HFFc6 (cell line): ENCODE measurements at places on chromosomes 2 and 18.

DNA sequence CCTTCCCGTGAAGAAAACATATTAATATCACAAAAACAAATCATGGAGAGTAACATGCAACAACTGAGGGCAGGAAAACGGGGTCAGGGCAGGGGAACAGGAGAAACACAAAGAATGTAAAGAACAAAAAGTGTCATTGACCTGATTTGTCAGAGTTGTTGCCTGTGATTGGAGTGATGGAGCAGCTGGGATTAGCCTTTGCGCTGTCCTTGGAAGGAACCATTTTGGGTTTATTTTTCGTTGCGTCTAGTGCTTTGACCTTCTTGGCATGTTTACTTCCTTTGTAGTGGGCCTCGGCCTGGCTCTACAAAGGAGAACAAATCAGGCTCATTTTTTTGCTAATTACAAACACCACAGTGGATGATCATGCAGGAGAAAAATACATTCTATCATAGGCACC lies 218.5 kb upstream of the SESTD1 start:
- H3K4me1 ChIP-seq, result peaks cover 5% of the 10 kb centered on the region; the same call in 1 of the 2 replicates
- no peaks in the 10 kb centered on the region for H3K36me3 ChIP-seq
- no peaks in the 10 kb centered on the region for H3K27me3 ChIP-seq
- DNase-seq, result no peak
- no peak overlapping the region for H3K27ac ChIP-seq
- H3K4me3 ChIP-seq, result no peak overlapping the region

- peak overlapping the region; percentile 28 for H3K4me3 ChIP-seq
- H3K4me1 ChIP-seq, result peaks cover 45% of the 10 kb centered on the region
- DNase-seq, result no peak
Observed at GRCh38 chr2:25976983-25977741, 5.1 kb downstream of the KIF3C start.

- peak; percentile 92 for DNase-seq
- peak within 1 kb of the TSS; percentile 91 for H3K27ac ChIP-seq
- H3K36me3 ChIP-seq, result no peaks in the 10 kb centered on the region
- H3K4me3 ChIP-seq, result peak within 1 kb of the TSS; percentile 88
- H3K27me3 ChIP-seq, result no peaks in the 10 kb centered on the region; the same call in 1 of the 2 replicates
Observed at GRCh38 chr2:178072383-178073301, at the start of gene PDE11A. PDE11A (minus strand) TSS chr2:178072777; CDS start chr2:178072437, 340 bp downstream.

- no peaks in the 10 kb centered on the region for H3K36me3 ChIP-seq
- H3K27ac ChIP-seq, result no peak overlapping the region
- no peak overlapping the region for H3K4me3 ChIP-seq
- DNase-seq, result no peak
- peaks cover 14% of the 10 kb centered on the region for H3K27me3 ChIP-seq
Observed at GRCh38 chr2:236783417-236784020, 213.9 kb downstream of the ACKR3 start.

- no peak overlapping the region for H3K4me3 ChIP-seq
- H3K27me3 ChIP-seq, result peaks cover 35% of the 10 kb centered on the region
- no peaks in the 10 kb centered on the region for H3K36me3 ChIP-seq
Observed at GRCh38 chr18:74064510-74064909, 83.1 kb downstream of the FBXO15 start.

- no peaks in the 10 kb centered on the region for H3K27me3 ChIP-seq
- H3K36me3 ChIP-seq, result no peaks in the 10 kb centered on the region
- H3K4me3 ChIP-seq, result no peak overlapping the region
Observed at GRCh38 chr2:213868526-213868925, 542.3 kb upstream of the VWC2L start.

DNA sequence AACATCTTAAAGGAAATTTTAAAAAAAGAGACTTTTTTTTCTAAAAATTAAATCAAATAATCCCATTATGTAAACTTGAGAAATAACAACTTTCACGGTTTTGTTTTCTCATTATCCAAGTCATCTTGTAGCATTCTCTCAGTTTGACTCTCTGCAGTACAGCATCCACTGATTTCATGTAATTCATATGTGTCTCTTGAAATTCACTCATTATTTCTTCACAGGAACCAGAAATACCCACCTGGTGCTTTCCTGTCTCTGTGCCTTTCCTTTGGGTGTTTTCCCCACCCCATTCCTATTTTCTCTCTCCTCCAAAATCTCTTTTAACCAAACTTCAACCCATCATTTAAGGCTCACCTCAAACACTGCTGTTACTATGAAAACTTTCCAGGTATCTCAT lies 116.1 kb upstream of the STK17B start:
- peaks cover 13% of the 10 kb centered on the region for H3K36me3 ChIP-seq
- no peak overlapping the region for H3K4me3 ChIP-seq
- peaks cover 2% of the 10 kb centered on the region; the same call in 1 of the 2 replicates for H3K27me3 ChIP-seq
- DNase-seq, result no peak
- no peak overlapping the region for H3K27ac ChIP-seq

DNA sequence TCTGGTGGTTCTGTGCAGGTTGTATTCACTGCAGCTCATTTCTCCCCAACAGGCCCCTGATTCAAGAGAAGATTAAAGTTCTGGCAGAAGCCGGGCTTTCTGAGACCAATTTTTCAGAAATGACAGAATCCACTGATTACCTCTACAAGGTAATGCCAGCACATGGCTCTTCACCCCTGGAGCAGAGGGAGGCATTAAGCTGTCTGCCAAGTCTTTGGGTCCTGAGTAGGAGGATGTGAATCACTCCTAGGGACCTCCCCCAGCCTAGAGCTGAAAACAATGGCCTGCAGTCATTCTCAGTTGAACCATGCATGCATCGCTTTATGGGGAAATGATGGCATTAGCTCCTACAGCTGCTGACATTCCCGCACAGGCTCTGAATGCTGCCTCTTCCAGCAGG lies 20.5 kb upstream of the RPL37A start:
- H3K4me1 ChIP-seq, result peaks cover 18% of the 10 kb centered on the region
- DNase-seq, result peak; percentile 60
- H3K36me3 ChIP-seq, result peaks cover 30% of the 10 kb centered on the region
- H3K27ac ChIP-seq, result peak overlapping the region; percentile 51; the same call in 1 of the 2 replicates
- no peaks in the 10 kb centered on the region; the same call in none of the 2 replicates for H3K27me3 ChIP-seq
- no peak overlapping the region for H3K4me3 ChIP-seq

DNA sequence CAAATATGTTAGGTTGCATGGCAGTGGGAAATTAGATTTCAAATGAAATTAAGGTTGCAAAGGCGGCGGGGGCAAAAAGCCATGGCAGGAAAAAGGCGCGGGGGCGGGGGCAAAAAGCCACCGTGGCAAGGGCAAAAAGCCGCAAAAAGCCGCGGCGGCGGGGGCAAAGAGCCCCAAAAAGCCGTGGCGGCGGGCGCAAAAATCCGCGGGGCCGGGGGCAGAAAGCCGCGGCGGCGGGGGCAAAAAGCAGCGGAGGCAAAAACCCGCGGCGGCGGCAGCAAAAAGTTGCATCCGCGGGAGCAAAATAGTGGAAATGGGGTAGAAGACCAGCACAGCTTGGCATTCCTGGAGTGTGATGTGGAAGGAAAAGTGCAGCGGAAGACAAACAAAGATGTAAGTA lies 417.1 kb downstream of the ANKRD30B start:
- H3K27me3 ChIP-seq, result no peaks in the 10 kb centered on the region
- H3K36me3 ChIP-seq, result no peaks in the 10 kb centered on the region
- no peak overlapping the region for H3K4me3 ChIP-seq
- no peak overlapping the region for H3K27ac ChIP-seq
- no peak for DNase-seq
- no peaks in the 10 kb centered on the region for H3K4me1 ChIP-seq

DNA sequence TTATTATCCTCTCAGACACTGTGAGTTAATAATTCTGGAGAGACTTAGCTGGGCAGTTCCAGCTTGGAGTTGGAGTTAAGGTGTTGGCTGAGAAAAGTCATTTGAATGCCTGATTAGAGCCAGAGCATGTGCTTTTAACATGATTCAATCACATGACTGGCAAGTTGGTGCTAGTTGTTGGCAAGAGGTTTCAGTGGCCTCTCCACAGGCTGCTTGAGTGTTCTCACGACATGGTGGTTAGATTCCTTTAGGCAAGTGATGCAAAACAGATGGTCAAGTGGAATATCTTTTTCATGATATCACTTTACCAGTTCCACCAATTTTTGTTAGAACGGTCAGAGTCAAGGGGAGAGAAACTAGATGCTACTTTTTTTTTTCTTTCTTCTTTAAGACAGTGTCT lies 262.7 kb upstream of the FN1 start:
- no peaks in the 10 kb centered on the region for H3K27me3 ChIP-seq
- H3K27ac ChIP-seq, result peak overlapping the region; percentile 96
- H3K4me3 ChIP-seq, result peak overlapping the region; percentile 62
- peaks cover 74% of the 10 kb centered on the region for H3K4me1 ChIP-seq

DNA sequence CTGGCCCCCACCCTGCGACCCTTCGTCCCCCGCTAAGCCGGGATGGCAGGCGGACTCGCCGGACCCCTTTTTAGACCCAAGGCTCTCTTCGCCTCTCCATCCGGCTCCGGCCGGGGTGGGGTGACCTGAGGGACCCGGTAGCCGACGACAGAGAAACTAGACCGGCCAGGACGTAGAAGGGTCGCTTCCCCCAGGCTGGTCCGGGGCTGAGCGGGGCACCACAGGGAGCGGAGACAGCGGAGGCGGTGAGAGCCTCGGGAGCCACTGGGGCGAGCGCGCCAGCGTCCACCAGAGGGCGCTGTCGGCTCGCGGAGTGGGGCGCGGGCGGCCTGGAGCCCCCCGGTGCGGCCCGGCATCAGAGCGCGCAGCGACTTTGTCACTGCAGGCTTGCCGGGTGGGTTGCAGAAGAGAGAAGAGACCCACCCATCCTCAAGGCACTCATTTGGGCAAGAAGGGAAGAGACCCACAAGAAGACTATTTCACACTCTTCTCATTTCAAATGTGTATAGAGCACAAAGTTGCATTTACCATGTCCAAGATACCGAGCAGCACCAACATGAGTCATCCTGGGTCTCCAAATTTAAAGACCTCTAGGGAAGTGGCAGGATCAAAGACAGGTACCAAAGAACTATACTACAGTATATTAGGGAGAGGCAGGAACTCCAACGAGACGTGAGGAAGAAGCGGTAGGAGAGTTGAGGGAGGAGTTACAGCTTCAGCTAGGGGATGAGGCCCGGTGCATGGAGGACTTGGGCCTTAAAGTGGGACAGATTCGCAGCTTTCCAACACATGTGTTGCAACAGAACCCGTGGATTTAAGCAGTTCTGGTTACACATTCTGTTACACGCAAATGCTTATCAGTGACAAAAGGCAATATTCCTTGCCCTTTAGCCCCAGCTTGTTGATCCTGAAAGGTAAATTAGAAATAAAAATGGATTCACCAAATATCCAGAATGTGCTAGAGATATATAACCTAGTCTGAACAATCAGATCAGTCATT lies 7.6 kb upstream of the PRKCE start:
- peaks cover 13% of the 10 kb centered on the region for H3K27me3 ChIP-seq
- H3K4me1 ChIP-seq, result peaks cover 15% of the 10 kb centered on the region
- H3K36me3 ChIP-seq, result no peaks in the 10 kb centered on the region

GRCh38 chr18:13530879-13531387 lies 195.4 kb downstream of the FAM210A start:
- peaks cover 7% of the 10 kb centered on the region for H3K27me3 ChIP-seq
- no peak for DNase-seq
- no peaks in the 10 kb centered on the region for H3K36me3 ChIP-seq
- no peak overlapping the region for H3K27ac ChIP-seq
- H3K4me1 ChIP-seq, result no peaks in the 10 kb centered on the region

GRCh38 chr2:211435331-211435730 lies 878.9 kb downstream of the CPS1 start:
- 0 out of 2 replicates have a peak, but pooled peaks cover 5% of the 10 kb centered on the region for H3K36me3 ChIP-seq
- DNase-seq, result no peak
- no peak overlapping the region for H3K27ac ChIP-seq

- H3K36me3 ChIP-seq, result peaks cover 4% of the 10 kb centered on the region; the same call in 1 of the 2 replicates
- no peak for DNase-seq
- H3K27me3 ChIP-seq, result peaks cover 25% of the 10 kb centered on the region
- no peak overlapping the region for H3K4me3 ChIP-seq
Observed at GRCh38 chr2:10909050-10909995, 2.4 kb upstream of the KCNF1 start.

GRCh38 chr2:171136024-171136423 lies 24.7 kb downstream of the TLK1 start:
- H3K27me3 ChIP-seq, result no peaks in the 10 kb centered on the region
- H3K36me3 ChIP-seq, result 0 out of 2 replicates have a peak, but pooled peaks cover 7% of the 10 kb centered on the region

GRCh38 chr2:102826904-102827303 lies 65.1 kb downstream of the TMEM182 start:
- no peaks in the 10 kb centered on the region for H3K36me3 ChIP-seq
- peaks cover 2% of the 10 kb centered on the region; the same call in 1 of the 2 replicates for H3K27me3 ChIP-seq
- H3K4me1 ChIP-seq, result peaks cover 7% of the 10 kb centered on the region
- H3K4me3 ChIP-seq, result no peak overlapping the region
- no peak overlapping the region for H3K27ac ChIP-seq

DNA sequence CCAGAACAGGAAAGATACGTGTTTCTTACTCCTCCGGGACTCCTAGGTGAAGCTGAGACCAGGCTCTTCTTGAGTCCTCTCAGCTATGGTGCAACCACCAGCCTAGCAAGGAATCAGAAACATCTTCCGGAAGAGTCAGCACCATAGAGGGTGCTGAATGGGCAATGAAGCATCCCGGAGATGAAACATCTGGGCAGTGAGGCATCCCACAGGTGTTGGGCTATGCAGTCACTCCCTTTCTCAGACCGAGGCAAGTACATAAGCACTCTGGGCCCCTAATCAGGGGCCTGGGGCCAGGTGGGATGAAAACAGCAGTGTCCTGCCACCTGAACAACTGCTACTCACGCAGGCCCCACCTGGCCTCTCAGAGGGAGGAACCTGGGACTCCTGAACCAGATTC lies 1.4 kb upstream of the CAPN10 start:
- DNase-seq, result no peak
- H3K4me1 ChIP-seq, result peaks cover 64% of the 10 kb centered on the region
- peaks cover 23% of the 10 kb centered on the region for H3K36me3 ChIP-seq
- peaks cover 6% of the 10 kb centered on the region for H3K27me3 ChIP-seq
- H3K27ac ChIP-seq, result peak overlapping the region; percentile 46; the same call in 1 of the 2 replicates

- DNase-seq, result no peak
- peaks cover 2% of the 10 kb centered on the region for H3K27me3 ChIP-seq
- H3K4me3 ChIP-seq, result no peak overlapping the region
- H3K27ac ChIP-seq, result no peak overlapping the region
- peaks cover 72% of the 10 kb centered on the region for H3K4me1 ChIP-seq
- no peaks in the 10 kb centered on the region for H3K36me3 ChIP-seq
Observed at GRCh38 chr18:36459786-36460185, 162.3 kb downstream of the FHOD3 start.

DNA sequence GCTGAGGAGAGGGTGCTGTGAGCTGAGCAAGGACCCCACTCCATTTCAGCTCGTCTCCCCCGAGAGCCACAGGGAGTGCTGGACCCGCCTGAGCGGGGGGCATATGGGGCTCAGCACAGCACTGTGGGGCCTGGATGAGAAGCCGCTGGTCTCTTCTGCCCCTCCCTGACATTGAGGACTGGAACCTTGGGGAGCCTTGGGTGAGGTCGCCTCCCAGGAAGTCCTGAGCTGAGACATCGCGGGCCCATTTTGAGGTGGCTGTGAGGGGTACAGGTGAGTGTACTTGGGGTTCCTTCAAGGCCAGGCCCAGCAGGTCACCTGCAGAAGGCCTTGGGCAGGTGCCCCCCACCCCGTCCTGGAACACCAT lies 3.1 kb upstream of the AQP12A start:
- H3K27me3 ChIP-seq, result peaks cover 19% of the 10 kb centered on the region
- H3K27ac ChIP-seq, result no peak overlapping the region
- H3K4me3 ChIP-seq, result no peak overlapping the region
- H3K36me3 ChIP-seq, result no peaks in the 10 kb centered on the region

DNA sequence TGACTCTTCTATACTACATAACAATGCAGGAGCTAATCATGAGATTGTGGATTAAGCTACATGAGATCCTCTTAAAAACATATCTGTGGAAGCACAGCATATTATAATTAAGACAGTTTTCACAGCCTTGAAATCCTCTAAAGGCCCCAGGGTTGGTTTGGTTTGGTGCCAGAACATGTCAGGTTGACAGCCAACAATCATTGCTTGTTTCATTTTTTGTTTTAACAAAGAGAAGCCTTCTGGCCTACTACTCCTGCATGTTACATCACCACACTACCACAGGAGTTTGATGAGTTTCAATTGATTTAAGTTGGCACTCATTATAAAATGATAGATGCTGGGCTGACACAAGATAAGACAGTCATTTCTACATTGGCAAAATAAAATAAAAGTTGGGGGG lies 255.9 kb upstream of the ERBB4 start:
- no peak overlapping the region for H3K27ac ChIP-seq
- no peaks in the 10 kb centered on the region for H3K36me3 ChIP-seq
- H3K27me3 ChIP-seq, result no peaks in the 10 kb centered on the region
- H3K4me1 ChIP-seq, result peaks cover 12% of the 10 kb centered on the region
